Hypothalamus (tissue), 51 donors: ENCODE measurements at places on chromosomes 3 and 15.

DNA sequence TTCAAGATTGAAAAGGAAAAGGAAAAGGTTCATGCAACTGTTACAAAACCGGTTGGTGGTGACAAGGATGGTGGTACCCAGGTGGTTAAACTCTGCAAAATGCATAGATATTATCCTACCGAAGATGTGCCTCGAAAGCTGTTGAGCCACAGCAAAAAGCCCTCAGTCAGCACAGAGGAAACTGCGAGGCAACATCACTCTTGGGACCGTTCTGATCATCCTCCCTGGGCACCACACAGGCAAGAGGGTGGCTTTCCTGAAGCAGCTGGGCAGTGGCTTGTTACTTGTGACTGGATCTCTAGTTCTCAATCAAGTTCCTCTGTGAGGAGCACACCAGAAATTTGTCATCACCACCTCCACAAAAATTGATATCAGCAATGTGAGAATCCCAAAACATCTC is 86.9 kb downstream of the PLCH1 start:
- no peak for DNase-seq

DNA sequence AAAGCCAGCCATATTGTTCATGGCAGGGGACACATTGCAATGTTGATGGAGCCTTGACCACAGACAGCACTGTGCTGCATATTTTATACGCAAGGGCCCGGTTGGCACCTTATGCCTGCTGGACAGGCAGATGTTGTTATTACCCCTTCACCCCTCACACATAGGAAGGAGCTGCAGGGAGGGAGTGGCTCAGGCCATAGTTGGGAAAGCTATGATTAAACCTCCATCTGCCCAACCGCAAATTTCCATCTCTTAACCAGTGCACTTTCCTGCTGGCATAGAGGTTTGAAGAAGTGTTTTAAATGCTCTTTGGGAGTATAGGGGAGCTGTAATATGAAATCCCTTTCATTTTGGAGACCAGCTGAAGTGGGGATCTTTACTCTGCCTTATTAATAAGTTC is 224.7 kb downstream of the CACNA2D3 start:
- DNase-seq: no peak

DNA sequence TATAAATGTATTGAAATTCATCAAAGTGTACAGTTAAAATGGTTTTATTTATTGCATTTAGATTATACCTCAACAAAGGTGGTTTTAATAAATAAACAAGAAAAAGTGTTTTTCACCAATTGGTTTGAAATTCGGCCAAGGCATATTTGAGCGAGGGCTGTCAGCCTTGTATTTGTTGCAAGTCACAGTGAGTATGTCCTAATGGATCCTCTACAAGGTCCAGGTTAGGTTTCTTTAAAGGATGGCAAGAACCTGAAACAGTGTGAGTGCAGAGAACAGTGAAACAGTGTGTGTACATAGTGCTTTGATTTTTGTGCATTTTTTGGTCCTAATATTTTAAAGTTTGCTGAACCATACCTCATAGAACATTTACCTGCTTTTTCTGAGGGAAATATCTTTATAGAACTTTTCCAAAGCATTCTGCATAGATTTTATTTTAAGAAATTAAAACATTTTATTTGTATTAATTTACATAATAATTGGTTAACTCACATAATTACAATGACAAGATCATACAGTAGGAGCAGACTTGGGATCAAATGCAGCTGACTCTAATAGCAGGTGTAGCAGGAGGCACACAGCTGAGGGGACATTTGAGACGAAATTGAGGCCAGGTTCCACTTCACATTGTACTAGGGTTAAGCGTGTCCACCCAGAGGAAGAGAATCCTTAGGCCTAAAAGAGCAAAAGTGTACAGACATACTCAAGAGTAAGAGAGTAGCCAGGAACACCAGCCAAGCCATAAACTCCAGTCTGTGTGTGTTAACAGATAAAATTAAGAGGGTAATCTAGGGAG is 428.8 kb upstream of the TPRG1 start:
- no peak for DNase-seq

GRCh38 chr3:136626493-136626892 is 125.7 kb downstream of the STAG1 start:
- no peak for DNase-seq

DNA sequence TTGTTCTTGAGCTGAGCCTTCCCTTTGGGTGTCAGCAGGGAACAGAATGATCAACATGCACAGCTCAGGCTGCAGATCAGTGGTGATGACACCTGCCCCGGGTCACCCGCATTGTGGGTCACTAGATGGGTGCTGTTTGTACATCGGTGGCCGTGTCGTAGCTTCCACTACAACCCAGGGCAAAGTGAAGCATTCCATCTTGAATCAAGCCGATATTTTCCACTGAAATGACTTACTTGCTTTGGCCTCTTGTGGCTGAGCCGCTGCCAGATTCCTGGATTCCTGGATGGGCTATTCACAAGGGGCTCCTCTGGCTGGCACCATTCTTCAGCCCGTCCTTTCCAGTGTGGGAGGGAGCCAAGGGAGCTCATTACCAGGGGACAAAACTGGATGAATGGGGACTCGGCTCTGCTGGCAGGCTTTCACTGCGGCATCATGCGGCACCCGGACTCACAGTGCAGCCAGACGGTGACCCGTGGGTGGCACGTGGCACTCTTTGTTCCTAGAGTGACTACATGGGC is 65.6 kb downstream of the SLCO3A1 start:
- DNase-seq: peak; percentile 52

GRCh38 chr3:141530415-141530768 is 43.6 kb downstream of the RASA2 start:
- no peak for DNase-seq

DNA sequence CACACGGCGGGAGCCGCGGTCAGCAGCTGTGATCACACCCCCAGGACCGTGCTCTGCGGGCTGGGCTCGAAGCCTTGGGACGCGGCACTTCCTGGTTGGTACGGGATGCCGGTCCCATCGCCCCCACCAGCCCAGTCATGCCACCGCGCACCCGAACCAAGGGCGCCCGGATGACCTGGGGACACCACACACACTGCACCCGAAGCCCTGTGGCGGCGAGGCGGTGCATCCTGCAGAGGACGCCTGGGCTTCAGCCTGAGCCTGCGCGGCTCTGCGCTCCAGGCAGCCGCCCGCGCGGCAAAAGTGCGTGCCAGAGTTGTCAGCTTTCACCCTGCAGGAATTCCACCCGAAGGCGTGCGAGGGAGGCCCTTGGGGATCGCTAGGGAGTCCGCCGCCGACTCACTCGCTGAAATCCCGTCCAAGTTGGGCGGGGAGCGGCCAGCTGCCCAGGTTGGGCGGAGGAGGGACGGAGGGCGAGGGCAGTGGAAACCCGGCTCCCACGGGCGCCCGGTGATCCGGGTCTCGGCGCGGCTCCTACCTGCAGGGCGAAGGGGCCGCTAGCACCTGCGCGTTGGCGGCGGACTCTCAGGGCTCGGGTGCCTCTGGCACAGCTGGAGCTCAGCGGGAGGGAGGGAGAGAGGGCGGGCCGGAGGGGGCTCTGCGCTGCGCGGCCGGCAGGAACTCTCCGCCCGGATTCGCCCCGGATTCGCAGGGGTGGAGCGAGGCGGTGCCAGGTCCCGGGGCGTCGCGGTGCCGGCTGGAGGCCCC is at the start of gene PLD1:
PLD1 (minus strand) TSS at position 623 of the 768 bp plus-strand sequence. CDS start 72,432 bp downstream, outside the sequence.
- peak; percentile 79 for DNase-seq

DNA sequence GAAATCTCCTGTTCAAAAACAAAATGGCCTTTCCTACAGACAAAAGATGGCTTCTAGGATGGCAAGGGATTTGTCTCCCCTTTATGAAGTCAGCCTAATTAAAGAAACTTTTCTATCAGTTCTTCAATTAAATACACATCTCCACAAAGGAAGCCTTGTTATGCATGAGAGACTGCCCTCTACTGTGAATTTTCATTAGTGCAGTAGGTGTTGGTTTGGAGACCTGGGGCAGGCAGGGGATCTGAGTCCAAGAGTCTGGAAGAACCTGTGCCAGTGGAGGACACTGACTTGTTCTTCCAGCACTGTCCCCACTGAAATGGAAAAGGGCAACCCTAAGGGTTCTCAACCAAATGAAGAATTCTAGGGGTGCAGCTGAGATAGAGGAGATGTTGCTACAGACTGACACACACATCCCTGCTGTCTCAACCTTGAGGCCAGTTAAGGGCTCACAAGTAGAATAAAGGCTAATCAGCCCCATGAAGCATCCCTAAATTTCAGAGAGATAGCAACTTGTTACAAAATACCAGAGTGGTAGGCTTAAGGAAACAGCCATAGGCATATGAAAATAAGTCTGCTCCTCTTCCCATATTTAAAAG is 174.0 kb upstream of the PRICKLE2 start:
- DNase-seq: no peak

- no peak for DNase-seq
Measured at GRCh38 chr3:134052370-134052769, 22.6 kb upstream of the SLCO2A1 start.

- no peak for DNase-seq
Measured at GRCh38 chr3:193190146-193190786, 50.8 kb upstream of the PLAAT1 start.

- DNase-seq: no peak
Measured at GRCh38 chr3:55180161-55180560, 252.3 kb upstream of the LRTM1 start.

DNA sequence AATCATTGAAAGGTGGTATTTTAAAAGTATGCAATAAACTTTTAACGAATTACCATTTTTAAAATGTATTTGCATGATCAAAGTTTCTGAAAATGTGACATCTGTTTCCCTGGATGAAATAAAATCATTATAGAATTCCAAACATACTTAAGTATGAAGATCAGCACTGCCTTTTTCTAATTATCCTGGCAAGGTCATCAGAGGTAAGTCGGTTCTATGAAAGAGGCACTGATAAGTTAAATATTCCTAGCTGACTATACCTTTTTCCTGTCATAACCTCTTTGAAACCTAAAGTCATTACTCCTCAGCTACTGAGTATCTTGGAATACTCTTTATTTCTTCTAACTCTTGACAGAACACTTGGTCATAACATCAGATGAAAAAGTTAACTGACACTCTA is 406.1 kb upstream of the ALCAM start:
- no peak for DNase-seq

DNA sequence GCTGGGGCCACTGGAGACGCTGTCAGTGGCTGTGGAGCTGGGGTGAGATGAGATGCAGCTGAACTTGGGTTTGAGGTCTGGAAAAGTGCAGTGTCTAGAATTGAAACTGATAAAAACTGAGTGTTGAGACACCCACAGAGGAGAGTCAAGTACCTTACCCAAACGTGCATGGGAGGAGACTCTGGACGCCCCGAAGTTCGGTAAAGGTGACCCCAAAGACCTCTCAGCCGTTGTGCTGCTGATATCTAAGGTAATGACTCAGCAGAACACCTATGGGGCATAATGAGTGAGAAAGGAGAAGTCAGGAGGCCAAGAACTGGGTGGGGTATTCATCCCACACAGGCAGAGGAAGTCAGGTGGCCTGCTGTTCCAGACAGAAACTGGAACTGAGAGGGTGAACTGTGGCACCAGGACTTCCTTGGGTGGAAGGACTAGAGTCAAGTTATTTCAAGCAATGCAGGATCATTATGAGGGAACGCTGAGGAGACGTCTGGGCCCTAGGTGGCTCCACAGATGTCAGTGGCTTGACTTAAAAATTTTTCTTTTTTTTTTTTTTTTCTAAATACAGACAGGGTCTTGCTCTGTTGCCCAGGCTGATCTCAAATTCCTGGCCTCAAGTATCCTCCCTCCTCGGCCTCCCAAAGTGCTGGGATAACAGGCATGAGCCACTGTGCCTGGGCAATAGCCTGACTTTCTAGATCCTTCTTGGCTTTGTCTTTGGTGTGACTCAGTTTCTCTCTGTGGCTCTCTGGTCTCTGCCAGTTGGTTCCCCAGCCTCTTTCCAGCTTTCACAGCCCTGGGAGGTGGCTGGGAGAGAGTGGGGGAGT is 67.6 kb upstream of the GCNT3 start:
- DNase-seq: no peak

- no peak for DNase-seq
Measured at GRCh38 chr3:81728766-81729544, 32.5 kb downstream of the GBE1 start.

GRCh38 chr3:192915722-192916121 is 1.9 kb downstream of the MB21D2 start:
- no peak for DNase-seq

DNA sequence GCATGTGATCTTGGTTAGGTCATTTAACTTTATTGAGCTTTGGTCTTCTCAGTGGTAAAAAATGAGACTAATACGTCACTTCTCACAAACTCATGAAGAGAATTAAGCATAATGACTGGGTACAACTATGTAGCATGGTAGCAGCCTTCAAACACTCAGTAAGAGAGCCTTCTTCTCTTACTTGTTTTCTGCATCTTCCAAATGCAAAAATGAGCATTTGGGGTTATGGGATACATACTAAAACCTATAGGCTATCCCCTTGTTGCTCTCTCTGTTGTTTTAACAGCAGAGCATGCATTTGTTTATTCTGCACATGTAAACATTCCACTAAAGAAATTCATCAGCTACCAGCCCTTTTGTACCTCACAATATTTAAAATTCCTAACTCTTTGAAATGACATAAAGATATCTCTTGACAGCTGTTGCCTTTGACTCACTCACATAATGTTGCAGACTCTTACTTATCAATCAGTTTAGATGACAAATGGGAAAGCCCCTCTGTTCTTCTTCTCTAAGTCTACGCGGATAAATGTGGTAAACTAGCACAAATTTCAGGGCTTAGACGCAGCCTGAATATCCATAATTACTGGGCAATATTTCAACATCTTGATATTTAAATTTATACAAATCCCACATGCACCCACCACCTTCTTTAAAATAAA is 327.3 kb upstream of the SATB1 start:
- DNase-seq: no peak

DNA sequence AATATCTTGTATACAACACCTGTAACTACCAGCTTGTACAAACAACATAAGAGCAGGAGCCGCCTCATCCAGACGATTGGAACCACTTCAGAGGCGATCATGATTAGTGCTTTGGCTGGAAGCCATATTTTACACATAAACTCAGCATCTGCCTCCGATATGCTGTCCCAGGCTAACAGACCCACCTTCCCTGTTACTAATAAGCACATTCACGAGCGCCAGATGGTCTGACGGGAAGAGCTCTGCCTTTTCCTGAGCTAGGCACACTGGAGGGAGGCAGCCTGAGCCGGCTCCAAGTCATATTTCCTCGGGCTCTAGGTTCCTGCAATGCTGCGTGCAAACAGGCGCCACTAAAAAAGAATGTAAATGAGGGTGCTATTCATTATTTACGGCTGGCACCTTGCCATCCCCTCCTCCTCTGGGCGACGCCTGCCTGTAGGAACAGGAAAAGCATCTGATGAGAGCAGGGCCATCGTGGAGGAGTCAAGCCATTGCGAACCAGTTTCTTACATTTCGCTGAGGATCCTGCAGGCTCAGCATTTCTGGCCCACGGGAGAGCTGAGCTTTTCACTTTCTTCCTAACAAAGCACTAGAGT is 98.2 kb downstream of the ANXA2 start:
- peak; percentile 62 for DNase-seq

DNA sequence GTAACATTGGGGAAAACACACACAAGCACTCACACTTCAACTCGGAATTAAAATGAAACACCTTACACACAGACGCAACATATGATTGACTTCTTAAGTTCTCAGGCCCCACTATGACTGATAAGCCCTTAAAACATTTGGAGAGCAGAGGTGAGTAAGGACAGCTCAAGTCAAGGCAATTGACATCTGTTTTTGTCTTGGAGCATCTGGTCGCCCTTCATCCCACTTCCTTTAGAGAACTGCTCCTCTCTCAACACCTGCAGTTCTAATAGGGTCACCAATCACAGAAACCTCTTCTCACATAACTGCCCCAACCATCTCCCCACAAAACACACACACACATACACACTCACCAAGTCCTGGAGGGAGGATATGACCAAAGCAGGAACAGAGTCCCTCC is 43.4 kb downstream of the ERC2 start:
- no peak for DNase-seq

GRCh38 chr15:92968926-92969651 is 69.0 kb downstream of the CHD2 start:
- DNase-seq: no peak

- no peak for DNase-seq
Measured at GRCh38 chr15:76363251-76363650, 26.7 kb downstream of the ISL2 start.
